ENCODE measurements at places on chromosomes 5 and 9.

- no peak for DNase-seq
Observed at GRCh38 chr5:61600123-61600444, 268.0 kb downstream of the ZSWIM6 start.

GRCh38 chr5:126720369-126720768, 56.6 kb upstream of the LMNB1 start:
- DNase-seq = no peak

GRCh38 chr9:90539286-90539685, 103.3 kb downstream of the DIRAS2 start:
- no peak for DNase-seq

DNA sequence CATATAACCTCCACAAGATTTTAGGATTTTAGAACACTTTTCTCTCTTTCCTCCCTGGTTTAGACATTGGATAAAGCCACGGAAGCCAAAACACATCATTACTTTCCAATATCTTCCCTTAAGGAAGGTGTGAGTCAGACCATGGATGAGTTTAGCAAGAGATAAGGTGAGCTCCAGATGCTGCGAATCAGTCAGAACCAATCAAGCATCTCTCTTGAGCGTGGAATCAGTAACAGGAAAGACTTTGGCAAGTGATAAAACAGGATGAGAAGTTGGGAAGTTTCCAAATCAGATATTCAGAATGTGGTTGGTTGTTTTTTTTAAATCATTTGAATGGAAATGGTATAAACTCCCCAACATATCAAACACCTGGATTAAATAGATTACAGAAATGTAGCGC, 397.8 kb downstream of the EFNA5 start:
- DNase-seq = no peak
